ENCODE measurements at places on chromosomes 2 and 18. TPM values are rescaled to one million over a fixed set of nuclear protein-coding genes. Genes with fewer than 3 reads are reported as not detected.

GRCh38 chr2:169105476-169105875, 36.1 kb downstream of the DHRS9 start:
- DNase-seq, result peak; percentile 28

- no peak for DNase-seq
Measured at GRCh38 chr2:108594132-108594981, 60.1 kb downstream of the LIMS1 start.

- DNase-seq, result no peak
Measured at GRCh38 chr2:139357972-139358371, 577.8 kb upstream of the NXPH2 start.

DNA sequence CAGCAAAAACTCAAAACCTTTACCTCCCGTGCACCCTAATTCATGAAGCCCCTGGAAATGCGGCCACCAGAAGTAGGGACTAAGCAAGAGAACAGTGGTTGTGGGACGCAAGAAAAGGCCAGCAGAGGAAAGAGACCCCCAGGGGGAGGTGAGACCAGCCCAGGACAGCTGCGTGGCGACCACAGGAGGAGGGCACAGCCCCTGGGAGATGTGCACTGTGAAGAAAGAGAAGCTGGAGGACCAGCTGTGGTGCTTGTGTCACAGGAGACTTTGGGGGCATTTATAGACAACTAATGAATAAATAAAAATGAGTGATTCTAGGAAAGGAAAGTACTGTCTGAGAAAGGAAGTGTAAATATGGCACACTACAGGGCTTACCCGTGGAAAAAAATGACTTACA, 263.8 kb downstream of the EIPR1 start:
- no peak for DNase-seq

DNA sequence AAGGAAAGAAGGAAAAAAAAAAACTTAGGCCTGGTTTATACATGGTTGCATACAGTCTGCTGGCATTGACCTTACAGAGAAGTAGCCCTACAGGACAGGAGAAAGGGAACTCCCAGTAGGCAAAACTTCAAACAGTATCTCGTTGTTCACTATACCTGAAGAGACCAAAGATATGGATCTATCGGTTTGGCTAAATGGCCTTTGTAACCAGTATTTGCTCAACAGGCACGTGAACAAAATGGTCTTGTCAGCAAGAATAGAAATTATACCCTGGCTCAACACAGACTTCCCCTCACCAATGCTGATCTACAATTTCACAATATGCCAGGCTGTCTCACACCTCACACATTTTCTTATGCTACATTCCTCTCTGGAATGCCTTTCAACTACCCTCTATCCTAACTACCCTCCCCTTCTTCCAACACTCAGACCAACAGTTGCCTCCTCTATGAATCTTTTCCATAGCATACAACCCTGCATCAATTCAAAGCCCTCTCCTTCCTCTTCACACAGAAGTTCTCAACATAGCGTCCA, 13.7 kb downstream of the HYCC2 start:
- no peak for DNase-seq

GRCh38 chr2:101124643-101125366, 26.4 kb downstream of the TBC1D8 start:
- no peak for DNase-seq

GRCh38 chr2:100071335-100072043, 70.9 kb downstream of the AFF3 start:
- peak; percentile 11 for DNase-seq

- DNase-seq, result peak; percentile 5
Measured at GRCh38 chr2:173159791-173160463, 84.3 kb downstream of the MAP3K20 start.

- DNase-seq, result no peak
Measured at GRCh38 chr18:986552-986951, 81.9 kb downstream of the ADCYAP1 start.

DNA sequence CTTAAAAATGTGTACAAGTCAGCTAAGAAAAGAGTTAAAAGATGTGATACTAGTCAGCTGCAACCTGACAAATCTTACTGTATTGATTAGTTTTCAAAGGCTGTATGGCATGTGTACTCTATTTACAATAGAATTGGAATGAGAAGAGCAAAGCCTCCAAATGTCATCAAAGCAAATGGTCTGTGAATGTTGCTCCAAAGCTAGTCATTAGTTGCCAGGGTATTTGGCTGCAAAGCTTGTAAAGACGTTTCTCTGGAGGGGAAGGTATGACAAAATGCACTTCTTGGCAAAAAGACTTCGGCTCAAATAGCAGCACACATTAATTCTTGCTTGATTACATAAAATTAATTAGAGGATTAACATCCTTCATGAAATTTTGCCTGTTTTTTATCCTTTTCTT, 59.3 kb downstream of the ETAA1 start:
- no peak for DNase-seq

- DNase-seq, result no peak
Measured at GRCh38 chr2:147108548-147108947, 736.3 kb upstream of the ACVR2A start.

DNA sequence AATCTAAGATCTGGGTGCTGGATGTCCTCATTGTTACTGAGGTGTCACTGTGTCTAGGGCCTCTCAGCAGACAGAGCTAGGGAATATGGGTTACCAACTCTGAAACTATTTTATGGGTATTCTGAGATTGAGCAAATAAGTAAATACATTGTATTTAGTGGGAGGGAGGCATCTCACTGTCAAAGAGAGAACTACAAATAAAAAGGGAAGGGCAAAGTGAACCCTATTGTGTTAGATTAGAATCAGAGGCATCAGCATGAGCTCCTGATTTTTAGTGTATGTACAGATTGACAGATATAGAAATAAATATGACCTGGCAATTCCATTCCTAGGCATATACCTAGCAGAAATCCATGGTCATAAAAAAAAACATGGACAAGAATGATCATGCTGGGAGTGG, 33.9 kb upstream of the RAB6C start:
- no peak for DNase-seq

DNA sequence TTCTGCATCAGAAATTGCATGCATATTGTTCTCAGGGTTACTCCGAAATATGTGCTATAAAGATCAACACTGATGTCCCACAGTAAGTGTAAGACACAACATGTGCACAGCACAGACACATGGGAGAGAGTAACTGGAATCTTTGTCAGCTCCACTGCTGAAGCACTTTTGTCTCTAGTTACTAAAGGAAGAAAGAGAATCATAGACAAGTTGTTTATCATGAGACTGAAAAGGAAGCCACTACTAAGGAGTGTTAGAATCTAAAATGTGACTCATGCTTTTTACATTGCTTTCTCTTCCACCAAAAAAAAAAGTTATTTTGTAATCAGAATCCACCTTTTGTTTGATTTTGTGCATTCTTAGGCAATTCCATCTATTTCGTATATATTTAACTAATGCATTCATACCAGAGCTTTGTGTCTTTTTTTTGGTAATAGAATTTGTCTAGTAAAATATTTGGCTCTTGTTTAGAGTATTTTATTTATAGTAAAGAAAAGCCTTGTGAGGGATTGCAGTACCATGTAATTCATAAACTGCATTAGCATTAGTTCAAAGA, 502.4 kb downstream of the FBXO15 start:
- DNase-seq, result no peak

GRCh38 chr2:205013586-205013985, 468.3 kb downstream of the PARD3B start:
- DNase-seq, result no peak

DNA sequence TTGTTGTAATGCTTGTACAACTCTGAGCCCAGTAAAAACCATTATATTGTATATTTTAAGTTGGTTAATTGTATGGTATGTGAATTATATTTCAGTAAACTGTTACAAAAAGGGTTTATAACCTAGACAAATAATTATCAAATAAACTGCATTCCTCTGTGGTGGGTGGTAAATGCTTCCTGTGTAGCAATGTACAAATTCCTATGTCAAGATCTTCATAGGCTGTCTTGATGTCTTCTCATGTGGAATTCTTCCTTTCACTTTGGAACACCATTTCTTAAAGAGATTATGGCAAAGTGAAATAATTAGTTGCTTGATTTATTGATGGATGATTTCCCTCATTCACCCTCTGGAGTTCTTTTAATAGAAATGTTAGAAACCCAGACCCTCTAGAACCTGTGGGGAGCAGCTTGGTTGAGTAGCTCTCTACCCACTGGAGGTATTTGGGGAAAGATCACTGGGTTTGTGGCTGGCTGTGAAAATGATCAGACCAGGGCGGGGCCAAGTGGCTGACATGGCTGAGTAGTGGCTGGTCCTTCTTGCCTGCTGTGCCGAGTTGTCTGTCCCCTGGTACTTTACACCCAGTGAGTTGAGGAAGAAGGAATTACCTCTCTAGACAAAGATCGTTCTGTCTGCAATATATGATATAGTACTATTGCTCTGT, 22.4 kb upstream of the MGAT5 start:
- no peak for DNase-seq

The PLEKHH2 gene
- 0.07 TPM for total RNA-seq

DNA sequence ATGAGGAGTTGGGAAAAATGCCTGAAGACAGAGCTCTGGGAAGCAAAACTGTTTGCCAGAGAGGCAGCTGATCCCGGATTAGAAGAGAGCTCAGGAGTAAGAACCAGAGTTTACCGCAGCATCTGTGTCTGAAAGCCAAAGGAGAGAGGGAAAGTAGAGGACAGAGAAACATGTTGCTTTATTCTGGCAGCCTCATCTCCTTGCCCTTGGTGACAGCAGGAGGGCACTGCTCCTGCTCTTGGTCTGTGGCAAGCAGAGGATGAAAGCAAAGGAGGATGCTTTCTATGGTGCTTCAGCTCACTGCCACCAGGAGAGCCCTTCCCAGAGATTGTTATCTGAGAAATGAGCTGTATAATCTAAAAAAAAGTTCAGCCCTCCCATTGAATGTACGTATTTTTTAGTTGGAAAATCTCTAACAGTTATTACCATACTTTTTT, 7.7 kb downstream of the SLC1A4 start:
- DNase-seq, result no peak

DNA sequence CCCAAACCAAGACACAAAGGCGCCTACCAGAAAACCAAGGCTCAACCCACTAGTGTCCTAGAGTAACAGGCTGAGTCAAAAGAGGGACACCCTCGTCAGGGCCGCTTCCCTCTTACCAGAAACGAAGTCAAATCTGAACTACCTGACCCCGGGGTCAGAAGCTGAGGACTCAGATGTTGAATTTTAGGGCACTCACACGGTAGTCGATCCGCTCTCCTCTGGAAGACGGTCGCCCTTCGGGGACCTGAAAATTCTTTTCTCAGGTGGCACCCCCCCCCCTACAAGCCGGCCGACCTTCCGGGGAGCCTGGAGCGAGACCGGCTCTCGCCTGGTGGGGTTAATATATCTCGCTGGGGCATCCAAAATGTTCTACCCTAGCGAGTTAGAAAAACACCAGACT, 121.1 kb upstream of the KCNJ3 start:
- DNase-seq, result no peak

The INSIG2 gene
- 20.5 TPM for total RNA-seq
